ENCODE measurements at places on chromosomes 4 and X.
A peak's percentile ranks its signal among the peaks of the same experiment; 100 is the strongest.

- DNase-seq, result no peak
These were observed 33.7 kb downstream of the METAP1 start for GRCh38 chr4:99029018-99029735.

- DNase-seq, result peak; percentile 67
These were observed 103.5 kb upstream of the NOCT start for GRCh38 chr4:138911909-138912703.

- no peak for DNase-seq
These were observed 62.3 kb downstream of the AGTR2 start for GRCh38 chrX:116232833-116233232.

DNA sequence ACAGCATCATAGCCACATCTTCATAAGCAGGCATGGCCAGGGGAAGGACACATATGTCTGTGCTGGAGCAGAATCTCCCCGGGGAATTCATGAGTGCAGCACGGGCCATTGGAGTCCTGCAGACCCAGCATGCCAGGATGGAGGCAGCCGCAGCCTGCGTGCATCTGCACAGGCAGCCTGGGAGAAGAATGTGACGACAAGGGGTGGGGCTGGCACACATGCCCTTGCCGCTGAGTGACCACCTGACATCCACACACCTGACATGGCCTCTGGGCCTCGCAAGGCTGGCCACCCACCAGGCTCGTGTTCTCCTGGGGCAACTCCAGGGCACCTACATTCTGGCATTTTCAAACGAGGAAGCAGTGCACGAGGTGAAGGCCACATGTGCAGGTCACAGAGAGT, 66.2 kb upstream of the AFAP1 start:
- peak; percentile 86 for DNase-seq

GRCh38 chr4:165872461-165873297, at the start of gene TLL1:
TSS of gene TLL1 (plus strand) at chr4:165873237. CDS start at chr4:165873905, 668 bp downstream.
- peak; percentile 14 for DNase-seq

- no peak for DNase-seq
These were observed 45.9 kb downstream of the TSC22D3 start for GRCh38 chrX:107729558-107730297.

DNA sequence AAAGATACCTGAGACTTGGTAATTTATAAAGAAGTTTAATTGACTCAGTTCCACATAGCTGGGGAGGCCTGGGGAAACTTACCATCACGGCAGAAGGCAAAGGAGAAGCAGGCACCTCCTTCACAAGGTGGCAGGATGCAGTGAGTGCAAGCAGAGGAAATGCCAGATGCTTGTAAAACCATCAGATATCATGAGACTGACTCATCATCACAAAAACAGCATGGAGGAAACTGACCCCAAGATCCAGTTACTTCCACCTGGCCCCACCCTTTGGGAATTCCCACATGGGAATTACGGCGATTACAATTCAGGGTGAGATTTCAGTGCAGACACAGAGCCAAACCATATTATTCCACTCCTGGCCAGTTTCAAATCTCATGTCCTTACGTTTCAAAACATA, 514.7 kb upstream of the SPANXN1 start:
- DNase-seq, result no peak

- DNase-seq, result peak; percentile 54
These were observed 123.4 kb downstream of the ASB9 start for GRCh38 chrX:15146515-15146914.

DNA sequence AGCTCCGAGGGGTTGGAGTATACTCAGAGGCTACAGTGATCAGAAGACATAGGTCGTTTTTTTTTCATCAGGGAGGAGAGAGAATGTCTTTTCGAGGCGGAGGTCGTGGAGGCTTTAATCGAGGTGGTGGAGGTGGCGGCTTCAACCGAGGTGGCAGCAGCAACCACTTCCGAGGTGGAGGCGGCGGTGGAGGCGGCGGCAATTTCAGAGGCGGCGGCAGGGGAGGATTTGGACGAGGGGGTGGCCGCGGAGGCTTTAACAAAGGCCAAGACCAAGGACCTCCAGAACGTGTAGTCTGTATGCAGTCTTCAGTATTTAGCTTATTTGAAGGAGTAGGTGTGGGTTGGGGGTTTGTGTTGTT, 500 bp downstream of the GAR1 start:
- DNase-seq, result no peak

DNA sequence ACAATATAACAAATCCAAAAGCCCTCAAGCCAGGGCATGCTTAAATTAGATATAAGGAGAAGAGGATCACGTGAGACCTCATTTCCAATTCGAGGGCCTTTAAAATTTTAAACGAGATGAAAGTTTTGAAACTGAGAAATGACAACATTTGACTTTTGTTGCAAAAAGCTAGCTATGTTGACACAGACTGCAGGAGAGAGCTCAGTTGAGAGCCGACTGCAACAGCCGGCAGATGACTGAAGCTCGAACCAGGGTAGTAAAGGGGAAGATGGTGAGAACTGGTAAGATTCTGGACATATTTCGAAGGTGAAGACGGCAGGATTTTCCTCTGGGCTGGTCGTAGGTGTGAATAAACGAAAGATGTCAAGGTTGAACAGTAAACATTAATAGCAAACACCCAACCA, 773 bp downstream of the PRMT9 start:
- DNase-seq, result no peak

DNA sequence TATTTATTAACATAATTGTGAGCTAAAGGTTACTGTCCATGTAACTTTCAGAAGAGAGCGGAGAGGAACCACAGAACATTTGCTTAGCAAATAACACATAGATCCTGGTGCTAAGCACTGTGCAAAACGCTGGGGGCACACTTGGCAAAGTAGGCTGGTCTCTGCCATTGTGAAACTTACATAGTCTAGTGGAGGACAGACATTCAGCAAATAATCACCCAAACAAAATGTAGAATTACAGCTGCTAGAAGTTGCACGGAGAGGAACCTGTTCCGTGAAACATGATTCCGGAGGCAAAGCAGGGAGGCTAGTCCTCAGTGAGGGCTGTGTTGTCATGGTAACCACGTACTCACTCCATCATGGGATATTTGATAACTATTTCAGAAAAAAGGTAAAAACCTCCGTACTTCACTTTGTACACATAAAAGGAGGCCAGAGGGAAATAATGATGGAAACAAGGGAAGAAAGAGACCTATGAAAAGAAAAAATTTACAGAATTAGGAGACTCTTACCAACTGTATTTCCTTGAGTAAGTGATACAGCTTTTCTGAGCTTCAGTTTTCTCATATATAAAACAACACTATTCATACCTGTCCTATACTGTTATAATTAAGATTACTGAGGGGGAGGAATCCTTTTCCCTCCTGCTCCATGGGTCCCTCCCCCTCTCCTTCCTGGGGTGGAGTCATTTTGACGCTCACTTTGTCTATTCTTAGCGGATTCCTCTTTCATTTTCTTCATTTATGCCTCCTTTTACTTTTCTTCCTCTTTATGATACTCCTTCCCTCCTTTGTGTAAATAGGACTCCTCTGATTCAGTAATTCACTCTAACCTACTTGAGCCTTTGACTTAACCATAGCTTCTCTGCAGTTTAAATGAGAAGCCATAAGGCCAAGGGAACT, 825 bp upstream of the RASGEF1B start:
- DNase-seq, result peak; percentile 15

DNA sequence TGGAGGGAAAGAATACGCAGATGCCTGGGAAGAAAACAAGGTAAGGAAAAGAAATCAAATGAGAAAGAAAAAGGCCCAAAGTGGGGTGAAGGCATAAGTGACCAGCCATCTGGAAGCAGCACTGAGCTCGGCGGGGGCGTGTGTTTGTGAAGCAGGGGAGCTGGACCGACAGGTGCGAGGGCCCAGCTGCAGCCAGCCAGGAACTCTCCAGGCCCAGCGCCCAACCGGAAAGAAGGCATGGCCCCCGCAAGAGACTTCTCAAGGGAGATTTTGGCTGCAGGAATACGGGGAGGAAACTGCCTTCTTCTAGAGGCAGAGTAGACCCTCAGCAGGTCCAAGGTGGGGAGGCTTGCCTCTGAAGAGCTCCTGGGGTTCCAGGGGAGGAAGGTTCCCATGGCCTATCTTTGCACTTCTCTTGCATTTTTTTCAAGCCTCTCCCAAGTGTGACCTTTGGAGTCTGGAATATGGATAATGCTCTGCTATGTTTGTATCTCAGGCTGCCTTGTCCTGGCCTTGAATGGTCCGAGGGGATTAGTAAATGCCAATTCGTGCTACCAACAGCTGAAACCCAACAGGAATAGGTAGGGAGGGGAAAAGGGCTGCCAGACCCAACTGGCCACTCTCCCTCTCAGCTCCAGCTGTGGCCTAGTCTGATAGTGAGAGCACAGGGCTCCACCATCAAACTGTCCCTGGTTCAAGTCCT, 10.8 kb upstream of the CITED1 start:
- no peak for DNase-seq

GRCh38 chr4:165398570-165398969, 19.8 kb downstream of the CPE start:
- DNase-seq, result no peak

DNA sequence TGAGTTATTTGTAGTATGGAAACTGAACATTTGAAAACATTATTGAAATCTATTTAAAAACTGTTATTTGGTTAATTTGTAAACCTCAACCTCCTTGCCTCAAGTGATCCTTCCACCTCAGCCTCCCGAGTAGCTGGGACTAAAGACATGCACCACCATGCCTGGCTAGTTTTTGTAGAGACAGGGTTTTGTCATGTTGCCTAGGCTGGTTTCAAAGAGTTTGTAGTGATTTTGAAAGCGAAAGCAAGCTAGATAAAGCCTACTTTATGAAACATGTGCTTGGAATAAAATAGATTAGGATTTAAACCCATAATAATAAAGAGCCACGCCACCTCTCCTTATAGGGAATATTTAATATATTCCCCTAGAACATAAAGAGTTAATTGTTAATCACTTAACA, 23.5 kb downstream of the ARSJ start:
- no peak for DNase-seq

DNA sequence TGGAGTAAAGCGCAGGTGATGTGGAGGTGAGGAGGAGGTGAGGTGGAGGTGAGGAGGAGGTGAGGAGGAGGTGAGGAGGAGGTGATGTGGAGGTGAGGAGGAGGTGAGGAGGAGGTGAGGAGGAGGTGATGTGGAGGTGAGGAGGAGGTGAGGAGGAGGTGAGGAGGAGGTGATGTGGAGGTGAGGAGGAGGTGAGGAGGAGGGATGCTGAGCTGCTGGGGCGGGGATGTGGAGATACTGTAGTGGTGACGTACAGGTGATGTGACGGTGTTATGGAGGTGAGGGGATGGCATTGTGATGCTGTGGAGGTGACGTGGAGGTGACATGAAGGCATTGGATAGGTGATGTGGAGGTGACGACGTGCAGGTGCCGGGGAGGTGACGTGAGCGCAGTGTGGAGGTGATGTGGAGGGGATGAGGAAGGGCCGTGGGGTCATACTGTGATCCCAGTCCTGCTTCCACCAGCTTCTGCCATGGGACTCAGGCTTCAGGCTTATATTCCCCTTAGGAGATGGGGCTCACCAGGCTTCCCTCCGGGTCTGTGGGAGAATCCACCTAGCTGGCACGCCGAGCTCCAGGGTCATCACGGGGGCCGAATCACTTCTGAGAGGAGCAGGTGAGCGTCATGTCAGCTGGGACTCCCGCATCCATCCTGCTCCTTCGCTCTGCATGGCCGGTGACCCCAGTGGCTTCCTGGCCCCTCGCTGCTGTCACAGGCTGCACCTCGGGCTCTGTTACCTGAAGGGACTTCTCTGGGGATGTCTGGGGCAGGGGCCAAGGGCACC, 47.9 kb upstream of the GRPEL1 start:
- DNase-seq, result no peak

DNA sequence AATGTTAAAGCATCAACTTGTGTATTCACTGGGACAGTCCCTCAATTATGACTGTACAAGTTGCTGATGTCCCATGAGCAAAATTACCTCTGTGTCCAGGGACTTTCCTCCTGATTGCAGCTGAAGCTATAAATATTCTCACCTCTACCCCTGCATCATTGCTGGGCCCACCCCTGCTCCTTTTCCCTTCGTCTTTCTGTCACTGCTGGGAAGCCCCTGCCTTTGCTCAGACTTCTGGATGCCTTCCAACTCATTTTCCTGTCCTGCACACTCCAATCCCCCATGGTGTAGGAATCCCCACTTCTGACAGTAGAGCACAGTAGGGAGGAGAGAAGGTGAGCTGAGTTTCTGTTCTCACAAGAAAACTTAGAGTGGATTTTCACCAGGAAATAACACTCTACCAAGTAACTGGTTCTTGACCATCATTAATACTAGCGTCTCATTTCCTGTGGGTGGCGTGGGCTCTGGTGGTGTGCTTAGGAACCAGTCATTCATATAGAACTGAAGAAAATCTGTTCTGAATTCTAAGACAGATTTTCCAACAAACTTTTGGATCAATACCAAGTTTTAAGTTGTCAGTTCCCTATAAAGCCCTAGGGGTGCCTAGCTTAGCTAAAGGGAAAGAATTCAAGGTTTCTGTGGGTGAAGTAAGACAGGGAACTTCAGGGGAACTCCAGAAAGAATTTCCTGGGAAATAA, 136.2 kb upstream of the MED14 start:
- no peak for DNase-seq

DNA sequence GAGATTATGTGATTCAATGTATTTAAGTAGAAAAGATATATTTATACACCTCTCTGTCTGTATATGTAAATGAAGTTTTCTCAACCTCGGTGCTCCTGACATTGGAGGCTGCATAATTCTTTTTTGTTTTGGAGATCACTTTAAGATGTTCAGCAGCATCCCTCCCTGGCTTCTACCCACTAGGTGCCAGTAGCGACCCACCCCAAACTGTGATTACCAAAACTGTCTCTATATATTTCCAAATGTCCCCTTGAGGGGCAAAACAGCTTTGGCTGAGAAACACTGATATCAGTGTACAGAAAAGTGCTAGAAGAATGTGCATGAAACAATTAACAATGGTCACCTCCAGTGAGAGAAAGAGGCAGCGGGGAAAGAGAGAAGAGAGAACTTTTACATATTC, 51.2 kb downstream of the DCX start:
- peak; percentile 21 for DNase-seq

- no peak for DNase-seq
These were observed 4.7 kb upstream of the ASMT start for GRCh38 chrX:1610166-1610565.

GRCh38 chrX:38183596-38183995, 37.1 kb downstream of the SRPX start:
- no peak for DNase-seq

DNA sequence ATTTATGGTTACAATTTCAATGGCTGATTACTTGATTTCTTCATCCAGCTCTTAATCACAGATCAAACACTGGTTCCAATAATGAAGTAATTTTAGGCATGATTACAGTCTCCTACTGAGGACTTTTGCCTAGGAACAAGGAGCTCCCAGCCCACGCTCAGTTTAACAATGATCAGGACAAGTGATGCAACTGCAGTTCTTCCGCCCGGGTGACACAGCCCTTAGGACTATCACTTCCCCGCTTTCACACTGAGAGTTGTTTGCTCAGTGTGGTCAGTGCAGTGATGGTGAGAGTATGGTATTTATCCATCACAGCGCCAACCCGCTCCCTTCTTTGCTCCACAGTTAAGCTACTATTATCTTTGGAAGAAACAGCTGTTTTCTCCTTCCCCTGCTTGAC, 203.2 kb upstream of the MBNL3 start:
- no peak for DNase-seq

- no peak for DNase-seq
These were observed 302.5 kb upstream of the UGT8 start for GRCh38 chr4:114296126-114296525.

GRCh38 chr4:127775843-127776242, 6.3 kb upstream of the HSPA4L start:
- no peak for DNase-seq

GRCh38 chrX:44873415-44874276, 658 bp downstream of the KDM6A start:
- peak; percentile 45 for DNase-seq
